ENCODE measurements at places on chromosomes 7 and 10.

DNA sequence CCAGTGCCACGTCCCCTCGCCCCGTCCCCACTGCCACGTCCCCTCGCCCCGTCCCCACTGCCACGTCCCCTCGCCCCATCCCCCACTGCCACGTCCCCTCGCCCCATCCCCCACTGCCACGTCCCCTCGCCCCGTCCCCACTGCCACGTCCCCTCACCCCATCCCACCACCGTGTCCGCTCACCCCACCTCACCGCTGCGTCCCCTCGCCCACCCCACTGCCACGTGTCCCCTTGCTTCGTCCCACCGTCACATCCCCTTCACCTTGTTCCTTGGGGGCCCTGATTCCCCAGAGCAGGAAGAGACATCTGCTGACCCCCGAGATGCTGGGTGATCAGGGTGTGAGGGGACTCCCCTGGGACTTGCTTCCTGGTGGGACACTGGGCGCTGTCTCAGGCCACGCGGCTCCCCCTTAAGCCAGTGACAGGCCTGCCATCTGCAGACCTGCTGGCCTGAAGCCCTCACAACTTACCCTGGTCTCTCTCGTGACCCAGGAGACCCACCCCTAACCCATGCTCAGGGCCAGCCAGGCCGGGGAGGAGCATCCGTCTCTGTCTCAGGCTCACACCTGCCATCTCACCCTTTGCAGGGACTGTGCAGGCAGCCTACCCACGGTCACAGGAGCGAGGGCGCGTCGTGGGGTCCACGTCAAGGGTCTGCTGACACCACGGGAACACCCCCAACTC lies 260.4 kb downstream of the ELFN1 start:
- no peak for DNase-seq

GRCh38 chr7:131604841-131605279 lies 48.4 kb upstream of the PODXL start:
- DNase-seq, result no peak

DNA sequence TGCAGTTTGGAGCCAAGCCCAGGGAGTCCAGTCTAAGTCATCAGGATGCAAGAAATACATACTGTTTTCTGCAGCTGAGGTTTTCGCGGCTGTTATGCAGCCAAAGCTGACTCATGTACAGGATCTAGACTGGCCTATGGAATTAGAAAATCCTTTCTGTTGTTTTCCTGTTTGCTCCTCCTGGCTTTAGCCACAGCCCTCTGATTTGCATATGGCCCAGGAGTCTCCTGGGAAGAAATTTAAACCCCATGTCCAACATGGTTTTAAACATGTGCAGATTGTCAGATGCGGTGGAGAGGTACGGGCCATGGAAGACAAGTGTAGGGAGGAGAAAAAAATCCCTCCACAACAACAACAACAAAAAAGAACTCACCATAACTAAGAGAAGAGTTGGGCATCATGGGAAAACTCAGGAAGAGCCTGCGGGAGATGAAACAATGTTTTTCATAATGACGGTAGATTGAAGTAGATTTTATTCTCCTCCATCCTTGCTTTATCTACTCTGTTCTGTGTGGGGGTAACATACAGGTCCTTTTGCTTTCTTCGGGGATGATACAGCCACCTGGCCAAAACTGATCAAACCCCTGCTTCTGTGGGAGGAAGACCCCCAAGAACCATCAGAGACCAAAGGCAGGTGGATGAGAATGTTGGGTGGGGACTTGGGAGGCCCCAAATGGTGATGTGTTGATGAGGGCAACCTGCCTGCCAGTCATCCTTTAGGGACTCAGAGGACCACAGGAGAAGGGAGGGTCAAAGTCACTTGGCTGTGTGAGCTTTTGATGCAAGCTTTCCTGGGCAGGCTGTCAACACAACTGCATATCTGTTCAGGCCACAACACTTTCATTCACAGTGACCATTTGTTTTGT lies 29.8 kb upstream of the GNA12 start:
- no peak for DNase-seq

DNA sequence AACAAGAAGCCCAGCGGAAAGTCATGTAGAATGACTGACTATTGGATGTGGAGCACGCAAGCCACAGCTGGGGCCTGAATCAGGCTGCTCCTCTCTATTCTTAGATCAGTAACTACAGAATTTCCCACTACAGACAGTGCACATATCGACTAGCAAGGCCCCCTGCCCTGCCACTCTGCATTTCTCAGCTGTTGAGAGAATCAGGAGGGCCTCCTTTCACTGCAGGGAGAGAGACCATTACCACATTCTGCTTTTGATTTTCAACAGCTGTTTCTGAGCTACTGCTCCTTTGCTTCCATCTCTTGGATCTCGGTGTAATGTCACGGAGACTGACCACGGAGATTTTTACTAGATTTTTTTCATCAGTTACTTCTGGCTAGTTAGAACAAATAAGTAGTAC lies 73.8 kb downstream of the PON1 start:
- DNase-seq, result no peak

DNA sequence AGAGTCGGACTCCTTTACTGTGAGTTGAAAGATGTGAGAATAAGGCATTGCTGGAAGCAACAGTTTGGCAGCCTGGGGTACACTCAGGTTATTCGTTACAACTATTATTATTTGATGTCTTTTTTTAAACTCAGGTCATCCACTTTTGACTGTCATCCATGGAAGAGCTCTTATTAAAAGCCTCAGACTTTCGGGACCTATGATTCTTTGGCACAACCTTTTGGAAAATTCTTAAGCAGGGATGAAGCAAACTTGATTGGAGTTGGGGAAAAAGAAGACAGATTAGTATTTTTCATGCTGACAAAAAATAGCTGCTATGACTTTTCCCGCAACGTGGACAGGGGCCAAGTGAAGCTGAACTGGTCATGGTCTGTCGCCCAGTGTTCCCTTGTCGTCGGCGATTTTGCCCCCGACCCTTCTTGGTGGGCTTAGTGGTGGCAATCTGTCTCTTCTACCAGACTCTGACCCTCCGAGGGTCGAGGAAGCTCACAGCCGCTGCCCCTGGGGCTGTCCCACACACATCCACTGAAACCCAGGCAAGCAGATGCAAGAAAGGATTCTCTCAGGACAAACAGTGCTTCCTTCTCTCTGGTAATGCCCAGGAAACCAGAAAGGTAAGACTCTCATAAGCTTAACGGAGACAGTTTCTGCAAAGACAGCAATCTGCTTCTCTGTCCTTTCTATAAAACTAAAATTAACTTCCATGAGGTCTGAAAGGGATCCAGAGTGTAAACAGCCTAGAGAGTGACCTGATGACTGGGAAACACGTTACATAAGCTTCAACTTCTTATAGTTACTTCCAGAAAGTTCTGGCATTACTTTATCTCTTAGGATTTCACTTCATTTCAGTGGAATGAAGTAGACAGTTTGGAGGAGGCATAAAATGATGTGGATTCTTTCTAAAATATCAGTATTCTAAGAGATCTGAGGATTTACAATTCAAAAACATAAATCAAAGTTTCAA lies 1.0 kb downstream of the CPED1 start:
- DNase-seq, result no peak
